ENCODE measurements at places on chromosomes 5 and 9. TPM values are rescaled to one million over a fixed set of nuclear protein-coding genes. Genes with fewer than 3 reads are reported as not detected.

Gene BTNL9
- total RNA-seq, result not detected

Gene ARSI
- total RNA-seq, result not detected

- peaks cover 3% of the 10 kb centered on the region for H3K4me1 ChIP-seq
- H3K27ac ChIP-seq, result no peak overlapping the region
- peaks cover 4% of the 10 kb centered on the region for H3K36me3 ChIP-seq
Measured at GRCh38 chr9:36995927-36996705, 38.0 kb downstream of the PAX5 start.

GRCh38 chr5:120499876-120500563, 35.9 kb downstream of the PRR16 start:
- no peaks in the 10 kb centered on the region for H3K4me1 ChIP-seq
- H3K4me3 ChIP-seq, result no peak overlapping the region
- no peak overlapping the region for H3K27ac ChIP-seq
- no peaks in the 10 kb centered on the region for H3K36me3 ChIP-seq

- H3K4me1 ChIP-seq, result no peaks in the 10 kb centered on the region
- H3K4me3 ChIP-seq, result no peak overlapping the region
- no peaks in the 10 kb centered on the region for H3K27me3 ChIP-seq
- H3K27ac ChIP-seq, result no peak overlapping the region
- peak; percentile 1 for DNase-seq
Measured at GRCh38 chr9:133761641-133762248, 23.6 kb upstream of the SARDH start.

- H3K4me3 ChIP-seq, result no peak overlapping the region
- no peaks in the 10 kb centered on the region for H3K36me3 ChIP-seq
- H3K4me1 ChIP-seq, result no peaks in the 10 kb centered on the region
- no peak for DNase-seq
- H3K27ac ChIP-seq, result no peak overlapping the region
Measured at GRCh38 chr5:73131711-73132425, 11.5 kb downstream of the TMEM171 start.

DNA sequence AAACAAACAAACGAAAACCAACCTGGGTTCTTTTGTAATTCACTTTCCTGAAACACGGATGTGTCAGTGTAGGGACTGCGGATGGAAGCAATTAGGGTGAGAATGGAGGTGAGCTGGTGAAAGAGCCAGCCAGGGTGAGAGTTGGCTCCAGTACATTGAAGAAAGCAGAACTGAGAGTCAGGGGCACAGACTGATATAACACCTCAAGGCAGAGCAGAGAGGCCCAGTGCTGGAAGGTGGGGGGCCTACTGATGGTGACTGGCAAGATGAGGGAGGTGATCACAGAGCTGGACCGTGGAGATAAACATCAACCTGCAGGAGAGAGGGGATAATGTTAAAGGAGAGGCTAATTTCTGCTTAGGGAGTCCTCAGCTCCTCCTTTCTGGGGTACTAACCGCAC, 221.1 kb downstream of the MAN2A1 start:
- no peak overlapping the region for H3K27ac ChIP-seq
- DNase-seq, result no peak

- no peaks in the 10 kb centered on the region for H3K27me3 ChIP-seq
- no peak overlapping the region for H3K27ac ChIP-seq
- DNase-seq, result no peak
Measured at GRCh38 chr9:110464321-110464720, 115.2 kb downstream of the SVEP1 start.

- no peak overlapping the region for H3K4me3 ChIP-seq
- no peak for DNase-seq
- H3K27me3 ChIP-seq, result peaks cover 8% of the 10 kb centered on the region
Measured at GRCh38 chr9:109593612-109594011, 95.5 kb upstream of the PTPN3 start.

- no peak for DNase-seq
- H3K27ac ChIP-seq, result no peak overlapping the region
- H3K4me1 ChIP-seq, result no peaks in the 10 kb centered on the region
- no peak overlapping the region for H3K4me3 ChIP-seq
- H3K36me3 ChIP-seq, result no peaks in the 10 kb centered on the region
Measured at GRCh38 chr5:135433681-135434426, 13.3 kb downstream of the DCANP1 start.

GRCh38 chr5:112554101-112554977, 135.3 kb upstream of the EPB41L4A start:
- H3K4me1 ChIP-seq, result no peaks in the 10 kb centered on the region
- no peak overlapping the region for H3K27ac ChIP-seq
- H3K27me3 ChIP-seq, result no peaks in the 10 kb centered on the region

Data from activated naive CD4-positive, alpha-beta T cell treated with anti-CD3 and anti-CD28 coated beads for 36 hours (primary cell).